Stimulated activated CD4-positive, alpha-beta T cell treated with anti-CD3 and anti-CD28 coated beads, Interleukin-4, amount 100 ng/mL, for 24 hours (primary cell): ENCODE measurements at places on chromosomes 5 and 9.

DNA sequence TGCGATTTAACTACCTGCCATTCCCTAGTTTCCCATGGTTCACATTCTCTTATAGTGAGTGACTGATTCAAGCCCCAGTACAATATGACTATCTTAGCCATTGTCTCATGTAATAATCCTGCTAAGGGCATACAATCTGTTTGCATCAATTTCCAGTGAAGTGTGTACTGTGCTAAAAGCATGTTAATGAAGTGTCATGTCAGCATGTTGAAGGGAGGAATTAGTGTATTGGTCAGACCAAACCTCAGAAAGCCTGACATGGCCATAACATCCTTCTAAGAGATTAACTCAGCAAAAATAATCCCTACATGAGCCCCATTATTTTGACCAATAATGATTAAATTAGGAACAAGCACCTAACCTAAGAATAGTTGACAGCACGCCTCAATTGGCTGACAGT, 442.4 kb downstream of the ENC1 start:
- no peak for DNase-seq

DNA sequence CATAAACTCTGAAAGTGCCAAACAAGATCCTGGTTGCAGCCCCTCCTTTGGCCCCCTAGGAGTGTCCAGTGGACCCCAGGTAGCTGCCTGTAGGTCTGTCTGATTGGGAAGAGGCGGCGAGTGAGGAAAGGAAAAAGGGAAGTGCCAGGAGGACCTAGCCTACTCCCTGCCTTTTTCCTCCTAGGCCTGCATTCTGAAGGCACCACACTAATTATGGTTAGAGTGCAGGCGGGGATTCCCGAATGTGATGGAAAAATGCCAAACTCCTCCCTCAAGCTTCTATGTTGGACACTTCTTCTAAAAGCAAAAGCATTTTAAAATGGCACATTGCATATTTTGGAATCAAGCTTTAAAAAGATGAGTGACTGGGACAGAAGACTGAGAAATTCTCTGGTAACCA, 83.2 kb upstream of the SMIM15 start:
- DNase-seq = no peak

DNA sequence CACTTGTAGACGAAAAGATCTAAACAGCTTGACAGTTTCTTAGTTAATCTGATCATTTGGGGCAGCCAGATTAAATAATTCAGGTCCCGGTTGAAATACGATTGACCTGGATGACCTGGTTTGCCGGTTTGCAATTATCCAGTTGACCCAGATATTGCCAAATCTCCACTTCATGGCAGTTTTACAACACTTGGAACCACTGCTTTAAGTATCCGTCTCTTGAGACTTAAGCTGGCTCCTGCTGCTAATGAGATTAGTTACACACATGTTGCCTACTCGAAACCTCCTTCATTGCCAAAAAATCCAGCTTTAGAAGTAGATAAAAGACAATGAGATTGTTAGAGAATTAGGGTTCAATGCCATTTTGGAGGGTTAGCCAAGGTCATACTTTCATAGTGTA, 136.2 kb upstream of the HAPLN1 start:
- DNase-seq = no peak

DNA sequence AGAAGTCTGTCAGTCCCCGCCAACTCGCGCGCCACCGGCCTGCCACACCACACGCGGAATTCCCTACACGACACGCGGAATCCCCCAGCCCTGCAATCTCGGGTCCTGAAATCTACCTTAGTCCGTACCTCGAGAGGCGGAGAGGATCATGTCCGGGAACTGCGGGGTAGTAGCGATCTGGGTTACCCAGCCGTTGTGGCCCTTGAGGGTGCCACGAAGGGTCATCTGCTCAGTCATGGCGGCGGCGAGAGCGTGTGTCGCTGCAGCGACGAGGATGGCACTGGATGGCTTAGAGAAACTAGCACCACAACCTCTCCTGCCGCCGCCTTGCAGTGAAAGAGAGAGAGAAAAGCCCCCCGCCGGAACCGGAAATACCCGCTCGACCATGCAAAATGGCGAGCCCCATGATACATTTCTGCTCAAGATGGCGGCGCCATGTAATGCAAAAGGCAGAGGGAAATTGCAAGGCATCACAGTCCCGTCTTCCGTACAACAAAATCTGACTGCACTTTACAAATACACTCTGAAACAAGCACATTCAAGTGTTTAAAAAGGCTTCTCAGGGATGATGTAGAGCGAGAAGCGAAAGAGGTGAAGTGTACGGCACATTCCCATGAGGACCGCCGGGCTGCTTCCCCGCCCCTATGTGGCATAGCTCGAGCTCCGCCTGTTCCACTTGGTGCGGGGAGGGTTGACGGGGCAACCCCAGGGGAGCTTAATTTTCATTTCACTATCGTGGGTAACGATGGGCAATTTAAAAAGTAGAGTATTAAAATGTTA, at the start of gene RACK1:
Gene RACK1 (minus strand): TSS at position 343 of the 780 bp plus-strand sequence. CDS start 106 bp downstream, at position 237.
- peak; percentile 93 for DNase-seq

GRCh38 chr9:16039218-16039987, 486.6 kb downstream of the CCDC171 start:
- DNase-seq = no peak

DNA sequence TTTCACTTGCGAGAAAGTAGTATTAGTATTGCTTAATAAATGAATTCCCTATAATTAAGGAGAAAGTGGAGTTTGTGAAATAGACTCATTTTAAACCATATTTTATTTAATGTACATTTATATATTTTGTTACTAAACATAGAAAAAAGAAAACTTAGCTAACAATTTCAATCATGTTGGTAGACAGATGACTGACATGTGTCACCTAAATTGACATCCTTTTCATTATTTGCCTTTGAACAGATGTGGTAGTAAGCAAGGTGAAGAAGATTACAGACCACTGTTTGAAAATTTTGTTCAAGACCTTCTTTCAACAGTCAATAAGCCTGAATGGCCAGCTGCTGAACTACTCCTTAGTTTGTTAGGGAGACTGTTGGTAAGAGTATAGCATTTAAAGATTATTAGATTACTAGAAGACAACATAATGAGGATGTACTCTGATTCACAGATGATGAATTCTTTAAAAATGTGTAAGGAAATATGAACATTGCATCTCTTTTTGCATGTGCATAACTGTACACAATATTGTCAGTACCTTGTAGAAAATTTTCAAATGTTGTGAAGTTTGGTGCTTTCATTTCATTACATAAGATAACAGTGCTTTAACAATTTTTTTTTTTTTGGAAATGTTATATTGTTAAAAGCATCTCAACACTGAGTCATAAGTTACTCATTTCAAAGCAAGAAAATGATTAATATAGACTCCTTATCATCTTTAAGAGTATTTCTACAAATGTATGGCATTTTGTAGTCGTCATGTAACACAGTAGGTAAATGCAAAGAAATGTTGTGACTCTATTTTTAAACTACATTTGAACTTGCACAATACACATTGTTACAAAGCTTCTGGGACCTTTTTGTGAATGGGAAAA, 139.5 kb downstream of the NIPBL start:
- DNase-seq = no peak

GRCh38 chr5:132477784-132478365, 12.7 kb downstream of the IRF1 start:
- no peak for DNase-seq

- no peak for DNase-seq
These were observed 2.1 kb upstream of the CFAP90 start for GRCh38 chr5:7852988-7853387.

- DNase-seq = no peak
These were observed 3.7 kb downstream of the CDH6 start for GRCh38 chr5:31197183-31197582.

- DNase-seq = no peak
These were observed 45.3 kb upstream of the PLPP1 start for GRCh38 chr5:55580042-55580441.

DNA sequence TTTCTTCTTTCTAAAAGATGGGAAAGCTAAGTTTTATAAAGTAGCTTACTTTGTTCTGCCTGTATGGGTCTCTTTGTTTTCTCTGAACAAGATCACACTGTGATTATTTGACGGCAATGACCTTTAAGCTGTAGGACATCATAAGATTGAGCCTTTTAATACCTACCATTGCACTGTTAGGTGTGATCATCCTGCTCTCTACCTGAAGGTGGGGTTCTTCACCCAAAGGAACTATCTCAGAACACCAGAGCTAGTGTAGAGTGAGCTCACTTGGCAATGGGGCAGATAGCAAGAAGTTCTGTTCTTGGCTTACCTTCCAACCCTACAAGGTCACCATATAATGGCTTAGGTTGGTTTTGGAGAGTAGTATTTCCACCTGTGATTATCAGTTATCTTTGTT, 200.2 kb downstream of the SPATA31D1 start:
- DNase-seq = no peak

- DNase-seq = no peak
These were observed 240.1 kb downstream of the DENND1A start for GRCh38 chr9:123689701-123690428.

GRCh38 chr9:31236344-31236743, 1148.1 kb upstream of the ACO1 start:
- no peak for DNase-seq

- DNase-seq = no peak
These were observed 142.9 kb upstream of the DAP start for GRCh38 chr5:10903786-10904560.

GRCh38 chr9:124295159-124295794, 37.5 kb downstream of the NEK6 start:
- no peak for DNase-seq

- no peak for DNase-seq
These were observed 89.4 kb downstream of the RGS7BP start for GRCh38 chr5:64595031-64595855.

- DNase-seq = peak; percentile 13
These were observed 61.2 kb upstream of the JAK2 start for GRCh38 chr9:4923580-4924544.

DNA sequence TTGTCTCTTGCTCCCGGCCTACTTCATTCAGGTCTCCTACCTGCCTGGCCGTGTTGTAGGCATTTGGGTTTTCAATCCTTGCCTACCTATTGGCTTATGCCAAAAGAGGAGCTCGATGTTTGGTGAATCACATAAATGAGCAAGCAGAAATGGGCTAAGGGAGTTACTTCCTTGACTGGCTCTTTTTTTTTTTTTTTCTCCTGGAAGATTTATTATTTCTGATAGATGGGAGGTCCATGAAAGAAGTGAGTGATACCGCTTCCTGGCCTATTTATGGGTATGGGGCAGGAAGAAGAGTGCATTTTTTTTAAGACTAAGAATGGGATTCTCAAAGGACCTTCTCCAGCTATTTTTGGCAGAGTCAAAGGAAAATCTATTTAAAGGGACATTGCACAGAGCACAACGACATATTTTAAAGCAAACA, 294.1 kb downstream of the ARHGAP26 start:
- DNase-seq = no peak

DNA sequence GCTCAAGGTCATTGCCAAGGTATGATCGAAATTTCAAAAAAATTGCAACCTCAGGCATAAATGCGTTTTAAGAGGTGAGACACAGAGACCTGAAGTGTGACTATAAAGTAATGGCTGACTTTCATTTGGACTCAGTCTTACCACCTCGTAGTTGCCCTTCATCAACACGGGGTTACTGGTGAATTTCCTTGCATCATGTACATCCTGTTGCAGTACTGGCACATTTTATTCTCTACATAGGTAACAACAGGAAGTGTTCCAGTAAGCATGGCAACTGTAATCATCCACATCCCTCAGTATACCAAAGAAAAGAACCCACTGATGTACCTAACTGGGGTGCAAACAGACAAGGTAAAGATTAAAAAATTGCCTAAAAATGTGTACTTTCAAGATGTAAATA, 29.3 kb downstream of the MOCS2 start:
- DNase-seq = no peak

DNA sequence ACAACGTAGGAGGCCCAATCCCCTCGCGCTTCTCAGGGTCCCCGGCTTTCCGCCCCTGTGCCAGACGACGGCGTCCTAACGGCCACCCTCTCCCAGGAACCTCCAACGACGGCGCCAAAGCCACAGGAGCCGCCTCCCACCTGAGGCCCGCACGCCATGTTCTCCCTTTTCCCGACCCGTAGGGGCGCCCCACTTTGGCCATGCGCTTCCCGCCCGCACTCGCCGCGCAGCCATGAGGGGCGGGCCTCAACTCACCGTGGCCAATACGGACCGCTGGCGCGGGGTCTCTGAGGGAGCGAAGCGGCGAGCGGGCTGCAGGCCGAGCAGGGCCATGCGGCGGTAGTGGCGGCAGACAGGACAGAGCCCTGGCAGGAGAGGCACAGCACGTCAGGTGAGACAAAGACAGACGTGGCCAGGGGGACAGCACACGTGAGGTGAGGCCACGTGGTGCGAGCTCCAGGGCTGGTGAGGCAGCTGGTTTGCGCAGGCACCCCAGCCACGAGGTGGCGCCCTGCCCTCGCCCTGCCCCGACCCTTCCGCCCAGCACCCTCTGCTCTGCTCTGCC, 1005.5 kb upstream of the PTPRD start:
- no peak for DNase-seq

DNA sequence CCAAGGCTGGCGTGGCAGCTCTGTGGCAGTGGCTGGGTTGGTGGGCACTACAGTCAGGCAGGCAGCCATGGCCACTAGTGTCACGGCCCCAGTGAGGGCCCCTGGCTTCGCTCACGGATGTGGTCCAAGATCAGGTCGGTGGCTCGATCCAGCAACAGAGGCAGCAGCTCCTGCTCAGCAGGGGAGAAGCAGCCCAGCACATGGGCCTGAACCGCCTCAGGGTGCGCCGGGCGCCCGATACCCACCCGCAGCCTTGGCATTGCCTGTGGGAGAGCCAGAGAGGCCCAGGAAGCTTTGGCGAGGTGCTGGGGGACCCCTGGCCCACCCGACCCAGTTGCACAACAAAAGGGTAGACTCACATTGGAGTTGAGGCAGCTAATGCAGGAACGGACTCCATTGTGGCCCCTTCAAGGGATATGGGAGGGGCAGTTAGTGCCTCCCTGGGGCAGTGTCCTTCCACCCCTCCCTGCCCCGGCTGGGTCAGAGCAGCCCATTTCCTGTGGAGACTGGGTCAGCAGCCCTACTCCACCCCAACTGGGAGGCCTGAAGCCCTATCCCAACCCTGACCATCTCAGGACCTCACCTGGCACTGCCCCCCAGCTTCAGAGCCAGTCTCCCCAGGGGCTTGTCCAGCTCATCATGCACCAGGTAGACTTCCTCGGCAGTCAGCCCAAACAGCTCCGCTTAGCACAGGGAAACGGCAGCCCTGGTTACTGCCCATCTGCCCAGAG, 1.3 kb downstream of the PTRH1 start:
- DNase-seq = no peak

DNA sequence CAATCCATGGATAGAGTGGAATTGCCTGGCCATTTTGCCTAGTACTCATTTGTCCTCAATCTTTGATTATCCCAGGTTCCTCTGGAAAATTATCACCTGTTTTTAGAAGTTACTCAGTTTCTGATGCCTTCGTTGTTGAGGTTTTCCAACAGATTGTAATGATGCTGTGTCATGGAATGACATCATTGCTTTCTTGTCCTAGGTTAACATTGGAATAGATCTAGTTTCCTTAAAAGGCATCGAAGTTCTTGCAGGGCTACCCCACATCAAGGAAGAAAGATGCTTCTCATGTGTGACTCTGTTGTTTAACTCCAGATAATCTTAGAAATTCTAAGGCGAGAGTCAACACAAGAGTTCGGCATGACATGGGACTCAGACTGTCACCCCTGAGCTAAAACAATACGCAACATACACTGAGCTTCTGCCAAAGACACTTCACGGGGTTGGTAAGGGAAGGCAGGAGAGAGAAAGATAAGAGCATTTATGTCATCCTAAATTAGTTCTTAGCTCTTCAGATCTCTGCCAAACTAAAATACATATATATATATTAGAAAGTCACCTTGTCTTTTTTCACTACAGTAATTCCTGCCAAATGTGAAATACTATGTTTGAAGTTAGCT, 293.2 kb upstream of the WWC1 start:
- no peak for DNase-seq

- no peak for DNase-seq
These were observed 85.3 kb downstream of the BARX1 start for GRCh38 chr9:93869863-93870262.
